HepG2 (cell line): ENCODE measurements at places on chromosomes 4 and X. TPM values are rescaled to one million over a fixed set of nuclear protein-coding genes. Genes with fewer than 3 reads are reported as not detected.

PLP1 gene
- total RNA-seq: 0.20 and 0.27 TPM in 2 replicates

GRCh38 chr4:92266521-92266920 is 37.2 kb upstream of the GRID2 start:
- DNase-seq: no peak

- DNase-seq: no peak
Measured at GRCh38 chr4:91304292-91304691, 999.5 kb upstream of the GRID2 start.

RHOH gene
- not detected in 2 replicates for total RNA-seq

DNA sequence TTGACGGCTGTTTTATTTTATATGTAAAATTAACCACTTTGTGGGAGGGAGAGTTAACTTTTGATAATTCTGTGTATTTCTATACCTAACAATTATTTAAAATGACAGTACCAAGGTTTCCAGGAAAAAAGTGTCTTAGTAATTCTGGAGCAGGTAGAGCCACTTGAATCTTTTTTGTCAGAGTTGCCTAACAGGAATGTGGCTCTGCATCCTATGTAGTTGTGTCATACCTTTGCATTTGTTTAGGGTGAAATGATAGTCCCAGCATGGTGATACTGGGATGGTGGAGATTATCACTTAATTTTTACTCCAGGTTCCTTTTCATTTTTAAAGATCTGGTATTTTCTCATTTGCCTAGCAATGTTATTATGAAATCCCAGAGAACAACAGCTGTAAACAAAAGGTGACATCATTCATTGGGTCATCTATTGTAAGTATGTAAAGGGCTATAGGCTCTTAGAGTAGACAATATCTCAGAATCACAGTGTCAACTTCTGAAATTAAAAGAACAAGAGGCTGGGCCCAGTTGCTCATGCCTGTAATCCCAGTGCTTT is 9.6 kb downstream of the SGMS2 start:
- no peak for DNase-seq

GRCh38 chrX:7055386-7056137 is 92.0 kb upstream of the STS start:
- DNase-seq: no peak

- DNase-seq: no peak
Measured at GRCh38 chr4:20490734-20491133, 209.5 kb upstream of the PACRGL start.

HS6ST2 gene
- not detected in 2 replicates for total RNA-seq

DNA sequence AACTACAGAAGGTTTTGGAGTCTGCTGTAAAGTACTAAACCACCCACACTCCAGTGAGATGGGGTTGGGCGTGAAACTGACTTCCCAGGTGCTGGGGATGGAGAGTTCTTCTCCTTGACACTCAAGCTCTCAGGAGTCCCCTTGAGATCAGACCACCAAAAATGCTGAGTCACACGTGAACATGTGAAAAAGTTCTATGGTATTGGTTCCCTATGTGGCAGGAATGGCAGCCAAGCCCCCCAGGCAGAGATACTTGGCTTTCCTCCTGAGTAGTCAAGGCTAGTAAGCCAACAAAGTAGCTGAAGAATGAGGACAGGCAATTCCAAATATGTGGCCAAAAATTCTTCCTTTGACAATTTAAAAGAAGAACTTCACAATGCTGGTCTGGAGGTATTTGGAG is 222.0 kb upstream of the ADAMTS3 start:
- DNase-seq: no peak

DNA sequence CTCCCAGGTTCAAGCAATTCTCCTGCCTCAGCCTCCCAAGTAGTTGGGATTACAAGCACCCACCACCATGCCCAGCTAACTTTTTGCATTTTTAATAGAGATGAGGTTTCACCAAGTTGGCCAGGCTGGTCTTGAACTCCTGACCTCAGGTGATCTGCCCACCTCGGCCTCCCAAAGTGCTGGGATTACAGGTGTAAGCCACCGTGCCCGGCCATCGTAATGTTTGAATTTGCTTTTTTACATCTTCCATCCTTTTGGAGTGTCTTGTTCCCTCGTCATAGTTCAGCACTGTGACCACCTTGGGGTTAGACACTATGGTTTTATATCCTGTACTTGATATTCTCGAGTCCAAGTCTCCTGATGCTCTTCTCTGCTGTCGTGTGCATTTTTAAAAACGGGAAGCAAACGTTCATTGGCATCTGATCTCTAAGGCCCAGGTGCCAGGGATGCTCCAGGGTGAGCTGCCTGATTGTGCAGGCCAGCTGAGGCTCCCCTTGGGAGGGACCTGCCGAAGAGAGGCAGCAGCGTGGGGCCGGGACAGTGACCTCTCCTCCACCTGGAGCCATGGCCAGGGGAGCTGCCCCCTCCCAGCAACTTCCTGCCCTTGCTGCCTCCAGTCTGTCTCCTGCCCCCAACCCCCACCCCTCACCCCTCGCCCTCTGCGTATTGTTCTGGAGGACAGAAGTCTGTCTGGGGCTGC is 16.7 kb downstream of the DGKQ start:
- no peak for DNase-seq

- DNase-seq: no peak
Measured at GRCh38 chr4:27316176-27316575, 455.5 kb downstream of the STIM2 start.

SSX4 gene
- not detected in 2 replicates for total RNA-seq

DNA sequence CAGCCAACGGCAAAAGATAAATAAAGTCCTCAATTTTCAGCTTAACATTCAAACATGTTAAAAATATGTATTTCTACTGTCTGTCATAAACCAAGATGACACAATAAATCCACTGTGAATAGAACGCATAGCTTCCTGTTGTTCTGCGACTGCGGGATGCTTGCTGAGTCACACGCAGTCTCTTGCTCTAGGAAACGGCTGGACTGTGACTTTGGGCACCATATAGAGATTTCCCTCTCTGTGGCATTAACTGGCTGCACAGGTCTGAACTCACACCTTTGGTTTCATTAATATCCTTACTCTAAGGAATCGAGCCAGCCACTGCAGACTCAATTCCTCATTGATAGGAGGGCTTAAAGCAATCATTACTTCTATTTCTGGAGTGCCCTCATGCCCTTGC is 8.4 kb downstream of the BEND4 start:
- DNase-seq: no peak

- DNase-seq: peak; percentile 80
Measured at GRCh38 chrX:131332331-131332730, 43.2 kb upstream of the IGSF1 start.

ASB9 gene
- 13.8 and 18.2 TPM in 2 replicates for total RNA-seq

GRCh38 chr4:93776386-93777080 is 52.0 kb upstream of the ATOH1 start:
- no peak for DNase-seq

GRCh38 chr4:157004279-157005161 is 32.9 kb upstream of the PDGFC start:
- DNase-seq: no peak

DNA sequence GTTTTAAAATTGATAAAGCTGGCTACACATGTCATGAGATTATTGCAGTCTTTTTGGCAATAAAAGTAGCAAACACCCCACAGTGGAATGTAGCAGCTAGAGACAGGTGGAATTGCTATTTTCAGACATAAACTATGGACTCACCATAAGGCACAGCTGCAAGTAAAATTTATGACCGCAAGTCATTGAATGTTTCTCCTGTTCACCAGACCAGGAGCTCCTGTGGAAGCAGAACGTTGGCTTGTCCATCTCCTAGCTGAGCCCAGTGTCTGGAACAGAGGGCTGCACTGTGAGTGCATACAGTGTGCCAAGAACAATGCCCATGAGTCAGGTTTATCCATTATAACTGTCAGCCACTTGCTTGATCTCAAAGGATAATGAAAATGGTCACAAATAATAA is 538.2 kb downstream of the INPP4B start:
- DNase-seq: no peak

DNA sequence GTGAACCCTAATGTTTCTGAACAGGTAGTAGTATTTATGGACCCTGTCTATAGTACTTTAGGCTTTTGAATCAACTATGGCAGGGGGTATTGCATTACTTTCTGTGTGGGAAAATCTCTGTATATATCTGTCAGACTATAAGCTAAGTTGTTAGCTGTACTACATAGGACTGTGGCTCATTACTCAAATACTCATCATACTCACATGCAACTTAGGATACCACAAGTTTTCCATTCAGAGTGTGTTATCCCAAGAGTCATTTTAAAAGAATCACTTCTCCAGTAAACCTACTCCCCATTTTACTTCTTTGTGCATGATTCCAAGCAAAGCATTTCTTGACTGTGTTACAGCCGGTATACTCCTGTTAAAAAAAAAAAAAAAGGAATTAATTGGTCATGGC is 95.6 kb downstream of the PHOX2B start:
- no peak for DNase-seq

DNA sequence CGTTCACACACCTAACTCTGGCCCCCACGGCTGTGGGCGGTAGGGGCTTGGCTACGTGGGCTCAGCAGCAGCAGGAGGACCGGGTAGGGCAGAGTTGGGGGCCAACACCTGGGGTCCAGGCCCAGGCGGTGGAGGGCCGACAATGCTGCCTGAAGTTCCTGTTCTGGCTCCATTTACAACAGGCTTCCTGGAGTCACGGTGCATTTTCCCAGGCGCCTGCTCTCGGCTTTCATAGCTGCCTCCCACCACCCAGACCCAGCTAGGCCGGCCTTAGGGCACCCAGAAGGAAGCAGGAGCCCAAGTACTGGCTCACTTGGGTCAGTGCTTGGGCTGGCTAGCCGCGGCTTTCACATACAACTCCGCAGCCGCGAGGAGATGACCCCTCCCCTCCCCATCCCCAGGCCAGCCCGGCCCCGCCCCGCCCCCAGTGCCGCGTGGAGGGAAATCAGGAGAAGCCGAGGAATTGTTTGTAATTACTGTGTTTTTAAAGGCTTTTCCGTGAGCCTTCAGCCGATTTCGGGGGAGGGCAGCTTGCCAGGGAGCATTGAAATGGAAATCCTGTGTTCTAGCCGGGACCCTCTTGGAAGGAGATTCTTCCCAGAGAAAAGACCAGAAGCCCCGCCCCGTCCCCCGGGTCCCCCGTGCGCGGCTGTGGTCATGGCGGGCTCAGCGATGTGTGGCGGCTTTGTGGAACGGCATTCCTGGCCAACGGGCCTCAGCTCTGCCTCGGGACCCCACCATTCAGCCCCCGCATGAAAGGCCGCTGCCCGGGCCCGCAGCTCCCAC is 28.5 kb downstream of the PJA1 start:
- DNase-seq: no peak

DNA sequence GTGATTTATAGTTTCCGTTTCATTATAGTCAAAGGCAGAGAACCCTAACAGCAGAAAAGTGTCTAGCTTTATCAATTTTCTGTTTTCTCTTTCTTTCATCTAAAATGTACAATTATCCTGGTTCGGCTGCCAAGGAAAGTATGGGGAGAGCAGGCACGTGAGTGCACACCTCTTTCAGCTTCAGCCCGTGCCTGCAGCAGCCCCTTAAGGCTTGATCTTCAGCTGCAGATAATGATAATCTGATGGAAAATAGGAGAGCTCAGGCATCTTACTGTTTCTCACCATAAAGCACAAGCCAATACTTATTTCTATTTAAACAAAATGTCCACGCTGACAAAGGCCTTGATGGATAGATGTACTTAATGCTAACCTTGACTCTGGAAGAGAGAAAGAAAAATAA is 334.4 kb downstream of the UNC5C start:
- DNase-seq: no peak

GRCh38 chr4:159284113-159284512 is 181.2 kb downstream of the RAPGEF2 start:
- DNase-seq: no peak

- no peak for DNase-seq
Measured at GRCh38 chr4:107740381-107740780, 20.3 kb upstream of the PAPSS1 start.

GLRA2 gene
- total RNA-seq: not detected in 2 replicates

PABPC1L2B gene
- not detected in 2 replicates for total RNA-seq

CXCL8 gene
- total RNA-seq: 4.9 and 7.8 TPM in 2 replicates

SETD7 gene
- 0.22 and 0.48 TPM in 2 replicates for total RNA-seq

DNA sequence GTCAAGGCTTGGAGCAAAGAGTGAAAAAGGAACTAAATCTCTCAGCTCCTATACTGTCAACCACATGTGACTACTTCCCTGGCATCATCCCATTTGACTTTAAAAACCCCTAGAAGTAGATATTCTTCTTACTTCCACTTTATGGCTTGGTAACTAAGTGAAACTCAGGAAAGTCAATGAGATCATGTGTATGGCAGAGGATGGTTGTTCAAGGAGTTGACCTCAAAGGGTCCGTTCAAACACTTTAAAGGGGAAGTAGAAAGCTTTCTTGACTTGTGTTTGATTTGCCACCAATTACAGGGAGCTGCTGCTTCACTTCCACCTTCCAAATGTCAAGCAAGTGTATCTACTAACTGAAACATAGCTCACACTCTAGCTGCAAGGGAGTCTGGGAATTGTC is 187.2 kb downstream of the RAB28 start:
- DNase-seq: no peak

FHIP1A gene
- 2.9 and 6.2 TPM in 2 replicates for total RNA-seq

- DNase-seq: no peak
Measured at GRCh38 chr4:14155803-14156202, 528.3 kb upstream of the BOD1L1 start.

DIPK2B gene
- not detected in 2 replicates for total RNA-seq

- DNase-seq: no peak
Measured at GRCh38 chr4:128244379-128244778, 43.2 kb downstream of the PGRMC2 start.

GCNA gene
- total RNA-seq: 0.17 and 0.66 TPM in 2 replicates

DNA sequence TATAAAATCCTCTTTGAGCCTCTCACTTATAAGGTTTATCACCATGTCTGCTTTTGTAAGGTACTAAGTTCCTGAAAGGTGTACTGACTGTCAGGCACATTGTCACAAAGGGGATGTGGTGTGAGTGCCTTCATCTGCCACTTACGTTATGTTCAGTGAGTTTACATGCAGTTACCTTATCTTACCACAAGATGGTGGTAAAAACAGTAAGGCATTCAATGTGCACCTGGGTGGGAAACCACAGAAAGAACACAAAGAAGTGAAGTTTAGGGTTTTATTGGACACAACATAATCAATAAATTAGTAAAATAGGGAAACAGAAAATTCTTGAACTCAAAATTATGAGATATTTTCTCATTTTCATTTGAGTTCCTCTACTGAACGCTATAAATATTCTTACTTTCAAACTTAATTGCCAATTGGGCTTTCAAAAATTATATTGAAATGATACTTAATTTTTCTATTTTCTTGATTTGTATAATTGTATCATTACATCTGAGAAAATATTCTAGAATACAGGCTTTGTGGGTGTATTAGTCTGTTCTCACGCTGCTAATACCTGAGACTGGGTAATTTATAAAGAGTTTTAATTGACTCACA is 650.8 kb downstream of the PCDH7 start:
- peak; percentile 37 for DNase-seq

THOC2 gene
- 87.1 and 132 TPM in 2 replicates for total RNA-seq

STK32B gene
- not detected in 2 replicates for total RNA-seq
